ENCODE measurements at places on chromosomes 12 and 14. TPM values are rescaled to one million over a fixed set of nuclear protein-coding genes. Genes with fewer than 3 reads are reported as not detected.

DNA sequence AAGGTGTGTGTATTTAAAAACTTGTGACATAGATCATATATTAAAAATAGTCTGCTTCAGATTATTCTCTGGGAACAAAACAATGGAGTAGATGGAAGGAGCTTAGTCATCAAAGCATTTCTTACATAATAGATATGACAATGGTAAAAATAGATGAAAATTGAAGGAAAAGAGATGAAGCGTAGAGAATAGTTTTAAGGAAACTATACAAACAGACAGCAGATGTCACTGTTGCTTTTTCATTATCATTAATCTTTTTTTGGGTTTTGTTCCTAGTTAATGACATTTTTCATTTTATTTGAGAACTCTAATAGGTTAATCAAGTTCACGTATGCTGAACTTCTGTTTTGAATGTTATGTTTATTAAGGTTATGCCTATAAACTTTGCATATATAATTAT is 149.2 kb upstream of the FBXO33 start:
- no peak for DNase-seq

DNA sequence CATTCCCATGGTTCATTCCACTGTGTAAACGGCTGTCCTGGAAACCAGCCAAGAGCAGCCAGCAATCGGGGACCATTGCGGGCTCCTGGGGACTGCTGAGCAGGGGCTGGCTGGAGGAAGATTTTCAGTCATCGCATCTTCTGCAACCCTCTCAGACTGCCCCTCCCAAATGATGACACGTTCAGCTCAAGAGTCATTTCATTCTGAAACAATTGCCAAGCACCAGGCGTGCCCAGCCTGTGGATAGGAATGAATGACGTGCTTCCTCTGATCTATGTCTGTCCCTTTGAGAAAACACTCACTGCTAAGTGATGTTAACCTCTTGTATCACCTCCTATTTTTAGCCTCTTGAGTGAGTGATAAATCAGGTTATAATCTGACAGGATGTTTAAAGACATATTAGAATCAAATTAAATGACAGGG is 62.0 kb downstream of the NDUFA12 start:
- DNase-seq, result peak; percentile 39

- no peak for DNase-seq
Observed at GRCh38 chr12:72276181-72276805, 4.1 kb downstream of the TRHDE start.

- DNase-seq, result no peak
Observed at GRCh38 chr14:49497725-49498348, 88.3 kb downstream of the RPS29 start.

GRCh38 chr14:37988472-37988871 is 219.2 kb upstream of the SSTR1 start:
- no peak for DNase-seq

DNA sequence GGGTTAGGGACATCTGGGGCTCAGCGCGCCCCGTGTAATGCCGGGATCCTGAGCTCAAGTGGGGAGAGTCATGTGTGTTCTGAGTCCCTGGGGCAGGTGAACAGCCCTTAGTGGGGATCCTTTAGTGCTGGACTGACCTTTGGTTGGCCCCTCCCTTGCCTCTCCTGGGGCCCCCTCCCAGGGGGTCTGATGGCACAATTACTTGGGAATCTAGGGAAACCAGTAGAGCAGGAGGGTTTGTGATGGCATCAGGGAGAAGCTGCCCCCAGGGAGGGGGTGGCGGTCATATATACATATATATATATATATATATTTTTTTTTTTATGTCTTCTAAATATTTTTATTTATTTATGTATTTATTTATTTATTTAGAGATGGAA is at the start of gene MORN3:
Gene MORN3, minus strand, starts transcription at position 134 of the 380 bp plus-strand sequence. CDS start 171 bp downstream, outside the sequence.
- DNase-seq, result no peak

DNA sequence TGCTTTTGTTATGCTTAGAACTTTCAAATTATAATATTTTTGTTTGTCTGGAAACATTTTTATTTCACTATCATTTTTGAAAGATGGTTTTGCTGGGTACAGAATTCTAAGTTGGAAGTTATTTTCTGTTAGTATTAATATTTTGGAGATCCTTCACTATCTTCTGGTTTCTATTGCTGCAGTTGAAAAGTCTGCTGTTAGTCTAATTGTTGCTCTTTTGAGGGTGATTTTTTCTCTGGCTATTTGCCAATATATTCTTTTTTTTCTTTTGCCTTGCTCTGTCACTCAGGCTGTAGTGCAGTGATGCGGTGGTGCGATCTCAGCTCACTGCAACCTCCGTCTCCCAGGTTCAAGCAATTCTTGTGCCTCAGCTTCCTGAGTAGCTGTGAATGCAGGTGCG is 28.2 kb upstream of the ARID2 start:
- no peak for DNase-seq

- DNase-seq, result no peak
Observed at GRCh38 chr14:96239711-96240141, 16.3 kb upstream of the BDKRB1 start.

- no peak for DNase-seq
Observed at GRCh38 chr12:122820838-122821271, 14.4 kb upstream of the HIP1R start.

- DNase-seq, result no peak
Observed at GRCh38 chr14:99094901-99095300, 177.1 kb downstream of the BCL11B start.

DNA sequence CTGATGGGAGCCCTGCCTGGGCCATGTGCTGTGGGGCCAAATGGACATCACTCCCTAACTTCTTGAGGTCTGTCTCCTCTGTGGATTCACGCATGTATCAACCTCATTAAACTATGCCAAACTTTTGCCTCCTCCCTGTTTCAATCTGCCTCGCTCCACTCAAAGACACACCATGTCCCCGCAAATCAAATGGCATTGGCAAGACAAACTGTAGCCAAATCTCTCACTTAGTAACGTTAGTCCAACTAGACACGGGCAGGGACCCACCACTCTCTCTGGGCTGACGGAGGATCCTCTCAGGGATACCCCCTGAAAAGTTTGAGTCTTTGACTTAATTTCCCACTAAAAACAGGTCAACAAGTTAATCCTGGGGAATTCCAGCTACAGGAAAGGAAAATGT is 8.0 kb downstream of the ZBTB39 start:
- no peak for DNase-seq

DNA sequence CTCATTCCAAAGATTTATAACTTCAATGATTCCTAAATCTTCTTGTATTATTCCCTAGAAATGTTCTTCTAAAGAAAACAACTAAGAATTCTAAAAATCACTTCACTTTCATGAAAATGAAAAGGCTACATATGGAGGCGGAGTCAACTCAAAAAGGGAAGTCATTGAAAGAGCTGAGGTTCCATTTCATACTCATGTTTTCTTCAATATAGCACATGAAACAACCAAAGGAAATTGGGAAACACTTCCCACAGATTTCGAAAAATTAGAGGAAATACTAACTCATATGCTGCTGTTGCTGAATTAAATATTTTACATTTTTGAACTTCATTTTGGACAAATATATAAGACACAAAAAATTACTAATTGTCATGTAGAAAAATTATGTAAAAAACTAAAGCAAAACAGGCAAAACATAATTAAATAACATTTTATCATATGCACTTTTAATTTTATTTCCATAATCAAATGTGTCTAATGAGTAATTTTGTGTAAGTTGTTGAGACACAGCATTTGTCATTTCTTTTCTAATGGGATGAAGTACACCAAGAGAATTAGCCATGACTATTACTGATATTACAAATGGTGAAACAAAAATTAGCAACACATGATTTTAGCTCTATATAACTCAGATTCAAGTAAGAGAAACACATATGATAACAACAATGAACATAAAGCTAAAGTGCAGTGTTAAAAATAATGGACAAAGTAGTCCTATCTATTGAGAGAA is at the start of gene CD163:
Gene CD163, minus strand, starts transcription at position 92 of the 730 bp plus-strand sequence. Its CDS starts 87 bp downstream, at position 5.
- DNase-seq, result no peak

- no peak for DNase-seq
Observed at GRCh38 chr14:94227029-94227428, 52.9 kb downstream of the PPP4R4 start.

GRCh38 chr12:90548595-90548994 is 406.4 kb downstream of the CCER1 start:
- no peak for DNase-seq

GRCh38 chr12:106031761-106032622 is 106.8 kb downstream of the NUAK1 start:
- no peak for DNase-seq

The ZFHX2 gene
- 0.44 TPM for total RNA-seq

The EID3 gene
- 5.7 TPM for total RNA-seq

The INTS13 gene
- total RNA-seq, result 22.4 TPM

The SLCO1B1 gene
- total RNA-seq, result 0.12 TPM

The GCH1 gene
- 31.2 TPM for total RNA-seq

The CAPZA3 gene
- not detected for total RNA-seq

Measured in T-cell (primary cell).